PC-3 (cell line): ENCODE measurements at places on chromosomes 16 and 17. TPM values are rescaled to one million over a fixed set of nuclear protein-coding genes. Genes with fewer than 3 reads are reported as not detected.
A peak's percentile ranks its signal among the peaks of the same experiment; 100 is the strongest.

The G6PC1 gene
- not detected in 2 replicates for total RNA-seq

GRCh38 chr17:34347063-34347462 lies 9.2 kb upstream of the CCL13 start:
- DNase-seq = no peak

GRCh38 chr17:17783825-17784656 lies 52.7 kb downstream of the SREBF1 start:
- DNase-seq = no peak

The CCL11 gene
- total RNA-seq = not detected in 2 replicates

The FN3K gene
- 8.4 and 14.7 TPM in 2 replicates for total RNA-seq

- DNase-seq = no peak
Observed at GRCh38 chr17:42442196-42442565, 16.5 kb upstream of the ATP6V0A1 start.

DNA sequence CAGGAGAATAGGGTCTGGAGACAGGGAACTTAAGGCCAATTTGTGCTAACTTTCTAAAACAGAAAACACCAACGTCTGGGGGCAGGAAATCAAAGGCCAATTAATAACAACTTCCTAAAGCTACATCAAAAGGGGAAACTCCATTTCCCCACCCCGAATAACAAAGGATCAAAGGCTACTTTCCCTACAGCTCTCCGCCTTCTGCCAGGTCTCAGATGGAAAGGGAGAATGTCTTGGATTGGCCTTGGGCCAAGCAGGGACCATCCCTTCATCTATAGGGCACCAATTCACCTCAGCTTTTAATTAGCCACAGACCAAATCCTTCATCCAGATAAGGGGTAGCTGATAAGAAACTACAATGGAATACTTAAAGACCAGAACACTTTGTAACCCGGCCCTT lies 116.9 kb upstream of the ZKSCAN2 start:
- no peak for DNase-seq

DNA sequence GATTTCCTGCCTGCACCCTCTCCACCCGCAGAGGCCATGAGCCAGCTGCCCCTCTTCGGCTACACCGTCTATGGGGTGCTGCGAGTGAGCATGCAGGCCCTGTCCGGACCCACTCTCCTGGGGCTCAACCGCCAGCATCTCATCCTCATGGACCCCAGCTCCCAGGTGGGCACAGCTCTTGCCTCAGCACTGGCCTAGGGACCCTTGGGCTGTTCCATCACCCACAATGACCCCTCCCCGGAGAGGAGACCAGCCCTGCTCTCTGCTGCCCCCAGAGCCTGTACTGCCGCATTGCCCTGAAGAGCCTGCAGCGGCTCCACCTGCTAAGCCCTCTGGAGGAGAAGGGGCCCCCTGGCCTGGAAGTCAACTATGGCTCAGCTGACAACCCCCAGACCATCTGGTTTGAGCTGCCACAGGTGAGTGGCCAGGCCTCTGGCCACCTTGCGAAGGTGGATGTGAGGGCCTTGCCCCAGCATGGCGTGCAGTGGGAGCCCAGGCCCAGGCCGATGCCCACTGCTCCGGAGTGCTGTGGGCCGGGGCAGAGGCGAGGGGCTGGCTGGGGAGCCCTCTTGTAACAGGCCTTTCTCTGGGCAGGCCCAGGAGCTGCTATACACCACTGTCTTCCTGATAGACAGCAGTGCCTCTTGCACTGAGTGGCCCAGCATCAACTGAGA lies 7.3 kb upstream of the SMIM5 start:
- peak; percentile 49 for DNase-seq

The BAHCC1 gene
- total RNA-seq = 9.9 and 16.9 TPM in 2 replicates

The GFAP gene
- total RNA-seq = 0.29 and 0.46 TPM in 2 replicates

GRCh38 chr17:66191593-66192377 lies at the start of gene CEP112:
Gene CEP112, minus strand, starts transcription at chr17:66192133.
- DNase-seq = peak; percentile 66

DNA sequence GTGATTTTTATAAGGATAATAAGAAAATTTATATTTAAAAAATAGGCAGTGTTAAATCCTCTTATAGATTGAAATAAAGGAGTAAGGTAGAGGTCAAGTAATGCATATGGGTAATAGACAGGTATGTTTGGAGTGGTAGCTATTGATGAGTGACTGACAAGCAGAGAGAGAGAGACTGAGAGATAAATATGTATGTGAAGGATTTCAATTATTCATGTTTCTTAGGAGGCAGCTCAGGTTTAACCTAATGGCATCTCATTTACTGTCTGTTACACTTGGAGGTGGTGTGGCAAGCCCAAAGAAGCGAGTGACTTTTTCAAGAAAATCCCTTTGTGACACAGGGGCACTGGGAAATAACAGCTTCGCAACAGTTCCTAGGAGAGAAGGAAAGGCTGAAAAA lies 120.2 kb downstream of the KIF2B start:
- DNase-seq = no peak

The TBX6 gene
- total RNA-seq = 0.86 and 1.1 TPM in 2 replicates

The ABCA5 gene
- total RNA-seq = 7.0 and 9.4 TPM in 2 replicates

DNA sequence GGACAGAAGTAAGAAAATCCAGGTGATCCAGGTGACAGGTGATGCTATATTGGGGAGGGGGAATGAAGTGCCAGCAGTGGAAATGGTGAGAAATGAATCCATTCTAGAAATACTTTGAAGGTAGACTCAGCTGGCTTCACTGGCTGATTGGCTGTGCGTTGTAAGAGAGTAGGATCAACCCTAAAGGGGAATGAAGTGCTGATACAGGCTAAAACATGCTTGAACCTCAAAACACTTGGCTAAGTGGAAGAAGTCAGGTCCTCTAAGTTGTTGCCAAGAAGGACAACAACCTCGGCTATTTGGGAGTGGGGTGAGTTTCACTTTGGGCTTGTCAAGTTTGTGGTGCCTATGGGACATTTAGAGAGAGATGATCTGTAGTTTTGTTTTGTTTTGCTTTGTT lies 24.1 kb upstream of the SCNN1B start:
- DNase-seq = no peak

The MTMR4 gene
- total RNA-seq = 48.7 and 57.2 TPM in 2 replicates

GRCh38 chr17:39118674-39119419 lies 32.6 kb downstream of the PLXDC1 start:
- no peak for DNase-seq

DNA sequence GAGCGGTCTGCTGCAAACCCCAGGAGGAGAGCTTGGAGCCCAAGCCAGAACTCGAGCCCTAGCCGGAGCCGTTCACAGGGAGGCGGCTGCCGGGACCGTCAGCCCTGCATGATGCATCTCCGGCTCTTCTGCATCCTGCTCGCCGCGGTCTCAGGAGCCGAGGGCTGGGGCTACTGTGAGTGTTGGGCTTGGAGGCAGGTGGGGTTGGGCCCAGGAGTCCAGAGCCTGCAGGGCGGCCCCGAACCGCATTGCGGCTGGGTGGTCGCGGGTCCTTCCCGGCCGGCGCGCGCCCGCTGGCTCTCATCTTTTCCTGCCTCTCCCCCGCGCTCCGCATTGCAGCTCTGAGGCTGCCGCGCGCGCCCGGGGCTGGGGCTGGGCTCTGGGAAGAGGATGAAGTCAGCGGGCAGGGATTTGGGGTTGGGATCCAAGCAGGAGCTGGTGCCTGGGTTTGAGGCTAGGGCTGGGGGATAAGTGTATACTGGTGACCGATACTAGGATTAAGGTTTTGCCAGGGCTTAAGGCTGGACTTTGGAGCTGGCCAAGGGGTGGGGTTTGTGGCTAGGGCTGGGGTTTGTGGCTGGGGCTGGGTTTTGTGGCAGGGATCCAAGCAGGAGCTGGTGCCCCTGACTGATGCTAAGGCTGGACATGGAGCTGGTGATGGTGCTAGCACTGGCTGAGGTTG lies 532 bp downstream of the CNTNAP1 start:
- peak; percentile 43 for DNase-seq

GRCh38 chr16:7404217-7404616 lies 71.6 kb downstream of the RBFOX1 start:
- DNase-seq = no peak

GRCh38 chr17:38704606-38705522 lies at the start of gene MLLT6:
Gene MLLT6, plus strand, starts transcription at chr17:38705273. Its CDS starts 360 bp downstream, at chr17:38705633.
- DNase-seq = peak; percentile 63

- DNase-seq = no peak
Observed at GRCh38 chr17:56995766-56996165, 17.8 kb downstream of the SCPEP1 start.

GRCh38 chr17:76145231-76146052 lies 4.4 kb upstream of the FOXJ1 start:
- no peak for DNase-seq

The ZG16B gene
- 8.6 and 17.0 TPM in 2 replicates for total RNA-seq

The NPIPB9 gene
- total RNA-seq = 1.7 TPM in 1 of 2 replicates, not detected in the other

DNA sequence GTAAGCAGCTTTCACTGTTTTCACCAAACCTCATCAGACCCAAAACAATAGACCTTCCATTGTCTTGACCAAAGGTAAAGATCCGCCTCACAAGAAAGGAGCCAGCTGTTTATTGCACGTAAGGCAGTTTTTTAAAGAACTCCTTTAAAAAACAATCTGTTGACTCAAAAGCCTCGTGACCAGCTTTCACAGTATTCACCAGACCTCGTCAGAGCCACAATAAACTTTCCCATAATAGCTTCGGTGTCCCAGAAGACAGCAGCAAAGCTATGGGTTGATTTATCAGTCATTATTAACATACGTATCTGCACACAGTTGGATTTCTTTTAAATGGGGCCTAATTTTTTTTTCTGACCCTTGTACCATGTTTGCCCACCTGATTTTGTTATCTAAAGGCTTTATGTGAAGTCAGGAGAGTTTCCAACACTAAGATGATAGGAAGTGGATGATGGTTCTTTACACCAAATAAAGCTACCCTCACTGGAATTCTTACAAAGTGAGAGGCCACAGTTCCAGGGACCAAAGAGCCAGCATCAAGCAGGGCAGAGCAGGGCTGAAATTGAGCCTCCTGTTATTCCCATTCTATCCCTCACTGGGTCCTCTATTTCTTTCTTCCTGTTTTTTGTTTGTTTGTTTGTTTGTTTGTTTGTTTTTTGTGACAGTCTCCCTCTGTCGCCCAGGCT lies 17.6 kb upstream of the HELZ start:
- DNase-seq = no peak

- no peak for DNase-seq
Observed at GRCh38 chr17:28474111-28474531, 677 bp downstream of the SLC13A2 start.

DNA sequence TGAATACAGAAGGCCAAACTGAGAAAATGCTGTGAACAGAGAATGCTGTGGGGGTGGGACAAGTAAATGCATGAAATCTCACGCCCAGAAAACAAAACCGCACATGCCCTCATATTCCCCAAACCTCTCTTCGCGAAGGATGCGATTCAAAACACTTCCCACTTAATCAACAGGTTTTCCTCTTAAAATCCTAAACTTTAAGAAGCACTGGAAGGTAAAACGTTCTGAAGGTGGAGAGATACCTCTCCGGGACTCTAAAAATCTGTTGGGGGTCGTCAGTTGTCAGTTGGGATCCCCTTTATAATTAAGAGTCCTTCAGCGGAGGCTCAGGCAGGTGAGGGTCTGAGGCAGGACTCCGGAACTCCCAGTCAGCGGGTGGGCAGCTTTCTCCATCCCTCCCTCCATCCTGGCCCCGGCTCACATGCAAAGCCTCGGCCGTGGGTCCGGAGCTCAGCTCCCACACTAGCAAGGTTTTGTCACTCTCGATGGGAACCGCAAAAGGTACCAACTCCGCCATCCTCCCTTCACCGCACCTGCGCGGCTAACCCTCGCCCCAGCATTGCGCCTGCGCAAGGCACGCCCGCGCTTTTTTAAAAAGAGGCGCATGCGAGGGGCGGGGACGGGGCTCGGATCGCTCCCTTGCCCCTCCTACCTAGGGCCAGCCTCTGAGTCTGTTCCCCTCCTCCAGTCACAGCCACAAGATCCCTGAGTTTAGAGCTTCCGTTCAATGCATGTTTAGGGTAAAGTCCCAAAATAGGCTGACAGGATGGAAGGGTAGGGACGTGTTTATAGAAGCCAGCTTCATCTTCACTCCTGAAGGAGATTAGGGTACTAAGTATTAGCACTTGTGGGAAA lies at the start of gene RDM1:
TSS of gene RDM1 (minus strand) at position 563 of the 855 bp plus-strand sequence. CDS start at position 517, 46 bp downstream.
- peak; percentile 79 for DNase-seq

DNA sequence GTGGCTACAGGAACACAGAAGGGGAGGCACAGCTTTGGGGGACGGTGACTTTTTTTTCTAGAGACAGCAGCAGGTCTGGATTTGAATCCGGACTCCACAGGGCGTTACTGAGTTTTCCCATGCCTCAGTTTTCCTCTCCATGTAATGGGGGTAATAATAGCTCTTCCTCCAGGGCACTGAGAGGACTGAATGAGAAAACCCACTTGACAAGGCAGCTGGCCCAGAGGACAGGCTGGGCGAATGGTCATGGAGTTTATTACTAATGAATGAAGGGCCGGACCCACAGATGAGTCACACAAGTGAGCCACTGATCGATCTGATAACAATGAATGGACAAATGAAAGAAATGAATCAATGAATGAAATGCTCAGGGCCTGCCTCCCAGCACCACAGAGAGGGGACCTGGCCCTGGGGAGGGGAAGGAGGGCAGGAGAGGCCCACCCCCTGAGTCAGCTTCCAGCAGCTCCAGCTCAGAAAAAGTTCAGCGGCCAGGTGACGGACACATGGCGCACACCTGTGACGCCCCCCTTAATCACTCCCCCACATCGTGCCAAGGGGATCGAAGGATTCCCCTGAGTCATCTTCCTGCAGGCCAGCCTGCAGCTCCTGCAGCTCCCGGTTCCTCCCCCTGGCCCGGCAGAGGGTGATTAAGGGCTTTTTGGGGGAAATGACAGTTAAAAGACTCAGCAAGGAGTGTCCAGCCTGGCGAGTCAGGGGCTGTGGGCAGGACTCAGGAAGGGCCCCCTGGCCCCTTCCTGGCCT lies 54.3 kb downstream of the SOCS1 start:
- DNase-seq = peak; percentile 96

- no peak for DNase-seq
Observed at GRCh38 chr17:77356690-77357201, 216.0 kb downstream of the SEC14L1 start.

GRCh38 chr16:65373097-65373496 lies 251.2 kb upstream of the CDH11 start:
- no peak for DNase-seq

The GSDMA gene
- total RNA-seq = not detected in 2 replicates

GRCh38 chr16:58501242-58502131 lies 1.5 kb downstream of the NDRG4 start:
- DNase-seq = no peak

DNA sequence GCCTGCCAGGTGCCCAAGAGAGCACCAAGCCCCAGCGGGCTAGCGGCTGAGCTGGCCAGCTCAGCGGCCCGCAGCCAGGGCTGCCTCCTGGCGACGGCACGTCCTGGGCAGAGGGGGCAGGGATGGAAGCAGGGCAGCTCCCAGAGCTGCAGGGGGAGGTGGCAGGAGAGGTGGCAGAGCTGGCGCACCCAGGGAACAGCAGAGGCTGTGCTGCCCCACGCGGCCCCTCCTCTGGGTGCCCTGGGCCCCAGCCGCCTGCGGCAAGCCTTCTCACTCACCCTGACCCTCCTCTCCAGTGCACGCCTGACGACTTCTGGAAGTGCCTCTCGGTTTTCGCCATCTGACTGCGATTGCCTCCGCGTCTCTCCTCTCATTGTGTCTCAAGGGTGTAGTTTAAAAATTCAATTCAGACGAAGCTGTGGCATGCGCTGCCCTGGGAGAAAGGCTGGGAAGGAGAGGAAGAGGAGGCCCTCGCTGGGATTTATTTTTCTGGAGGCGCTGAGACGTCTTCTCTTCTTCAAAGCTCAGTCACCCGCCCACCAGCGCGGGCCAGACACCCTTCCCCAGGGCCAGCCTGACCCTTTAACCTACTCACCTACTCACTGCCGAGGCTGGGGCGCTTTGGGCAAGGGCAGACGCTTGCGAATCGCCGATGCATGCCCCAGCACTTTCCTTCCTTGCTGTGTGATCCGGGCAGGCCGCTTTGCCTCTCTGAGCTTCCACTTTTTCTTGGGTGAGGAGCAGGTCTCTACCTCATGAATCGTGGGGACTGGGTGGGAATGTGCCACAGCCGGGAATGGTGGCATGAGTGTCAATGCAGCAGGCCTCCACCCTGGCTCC lies 24.9 kb downstream of the GSE1 start:
- no peak for DNase-seq

The OR3A3 gene
- not detected in 2 replicates for total RNA-seq
